A673 (cell line): ENCODE measurements at places on chromosomes 7 and 10. TPM values are rescaled to one million over a fixed set of nuclear protein-coding genes. Genes with fewer than 3 reads are reported as not detected.

The UCMA gene
- not detected in 2 replicates for total RNA-seq

DNA sequence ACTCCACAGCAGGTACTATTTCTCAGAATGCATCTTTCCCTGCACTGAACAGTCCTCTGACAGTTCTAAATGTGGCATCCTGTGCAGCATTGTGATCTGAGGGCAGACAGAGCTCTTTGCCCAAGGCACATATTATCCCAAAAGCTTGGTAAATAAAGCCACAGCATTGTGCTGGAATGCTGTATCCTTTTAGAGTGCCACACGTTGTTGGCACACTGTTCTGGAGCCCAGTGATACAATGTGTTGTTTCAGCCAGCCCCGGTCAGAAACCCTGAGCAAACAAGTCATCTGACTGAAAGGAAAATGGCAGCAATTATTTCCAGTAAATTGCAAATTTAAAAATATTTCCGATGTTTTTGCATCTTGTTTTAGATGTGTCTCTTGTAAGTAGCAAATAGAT lies 45.4 kb downstream of the NAMPT start:
- no peak for DNase-seq
- H3K27ac ChIP-seq, result no peak overlapping the region
- no peaks in the 10 kb centered on the region for H3K4me1 ChIP-seq
- H3K27me3 ChIP-seq, result no peaks in the 10 kb centered on the region

DNA sequence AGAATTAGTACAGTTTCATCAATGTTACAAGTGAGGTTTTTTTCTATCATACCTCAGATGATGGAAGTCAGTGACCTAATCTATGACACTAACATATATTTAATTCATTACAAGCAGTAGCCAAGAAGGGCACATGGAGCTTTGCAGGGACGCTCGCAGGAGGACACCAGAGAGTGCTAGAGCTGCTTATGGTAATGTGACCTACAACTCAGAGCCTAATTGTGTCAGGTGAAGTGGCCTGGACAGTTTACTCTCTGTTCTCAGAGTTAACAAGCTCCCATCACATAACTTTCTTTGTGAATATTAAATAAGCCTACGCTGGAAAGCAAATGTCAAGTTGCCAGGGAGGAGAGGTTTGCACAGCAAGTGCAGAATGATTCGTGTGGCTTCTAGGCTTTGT lies 11.6 kb upstream of the CNNM2 start:
- H3K36me3 ChIP-seq, result no peaks in the 10 kb centered on the region
- no peaks in the 10 kb centered on the region for H3K4me1 ChIP-seq
- H3K27ac ChIP-seq, result no peak overlapping the region
- DNase-seq, result no peak

- H3K27me3 ChIP-seq, result no peaks in the 10 kb centered on the region
- no peak overlapping the region for H3K27ac ChIP-seq
- H3K4me3 ChIP-seq, result no peak overlapping the region
- H3K36me3 ChIP-seq, result no peaks in the 10 kb centered on the region
- no peak for DNase-seq
- H3K4me1 ChIP-seq, result peaks cover 9% of the 10 kb centered on the region
Measured at GRCh38 chr10:70323697-70324338, 40.0 kb upstream of the NPFFR1 start.

GRCh38 chr7:57210212-57210611 lies 78.0 kb upstream of the ZNF479 start:
- no peak for DNase-seq
- H3K4me1 ChIP-seq, result no peaks in the 10 kb centered on the region
- no peak overlapping the region for H3K27ac ChIP-seq
- H3K27me3 ChIP-seq, result no peaks in the 10 kb centered on the region

- H3K4me3 ChIP-seq, result no peak within 1 kb of the TSS
- H3K36me3 ChIP-seq, result peaks cover 77% of the 10 kb centered on the region
- no peak for DNase-seq
- no peak within 1 kb of the TSS for H3K27ac ChIP-seq
- no peaks in the 10 kb centered on the region for H3K4me1 ChIP-seq
Measured at GRCh38 chr7:100358027-100358856, at the start of gene PILRB. PILRB (plus strand) TSS chr7:100358117; CDS start chr7:100358303, 186 bp downstream.

GRCh38 chr10:45418849-45419675 lies 45.0 kb downstream of the ALOX5 start:
- no peak for DNase-seq
- no peaks in the 10 kb centered on the region for H3K36me3 ChIP-seq
- H3K27ac ChIP-seq, result no peak overlapping the region
- H3K27me3 ChIP-seq, result no peaks in the 10 kb centered on the region
- peaks cover 5% of the 10 kb centered on the region for H3K4me1 ChIP-seq

DNA sequence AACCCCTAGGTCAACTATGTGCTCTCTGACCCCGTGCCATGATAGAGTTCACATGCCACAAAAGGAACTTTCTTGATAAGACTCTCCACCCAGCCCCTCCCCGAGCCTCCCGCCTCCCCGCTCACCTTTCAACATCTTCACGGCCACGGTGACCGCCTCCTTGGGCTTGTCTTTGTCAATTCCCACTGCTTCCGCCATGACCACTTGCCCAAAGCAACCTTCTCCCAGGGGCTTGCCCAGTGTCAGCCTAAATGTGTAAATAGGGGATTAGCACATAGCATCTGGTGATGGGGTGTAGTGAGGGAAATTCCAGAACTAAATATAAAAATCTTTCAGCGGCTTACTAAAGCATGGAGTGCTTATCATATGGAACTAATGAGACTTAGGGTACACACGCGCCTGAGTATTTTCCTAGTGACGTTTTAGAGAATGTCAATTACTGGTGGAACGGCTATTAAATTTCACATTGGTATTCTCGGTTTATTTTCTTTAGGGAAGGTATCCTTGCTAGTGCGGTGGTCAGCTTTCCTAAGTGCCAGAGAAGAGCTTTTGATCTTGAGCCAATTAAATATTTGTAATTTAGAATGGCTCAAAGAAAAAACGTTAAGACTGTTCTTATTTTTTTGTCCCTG lies 97.4 kb downstream of the FGFR2 start:
- no peak overlapping the region for H3K4me3 ChIP-seq
- DNase-seq, result no peak
- H3K27ac ChIP-seq, result no peak overlapping the region
- H3K27me3 ChIP-seq, result peaks cover 51% of the 10 kb centered on the region
- no peaks in the 10 kb centered on the region for H3K4me1 ChIP-seq

- no peak for DNase-seq
- H3K4me3 ChIP-seq, result no peak overlapping the region
- H3K27me3 ChIP-seq, result no peaks in the 10 kb centered on the region
- H3K27ac ChIP-seq, result no peak overlapping the region
- no peaks in the 10 kb centered on the region for H3K36me3 ChIP-seq
- no peaks in the 10 kb centered on the region for H3K4me1 ChIP-seq
Measured at GRCh38 chr10:47321521-47322195, 596 bp upstream of the GDF2 start.

The WNT8B gene
- total RNA-seq, result not detected in 2 replicates

DNA sequence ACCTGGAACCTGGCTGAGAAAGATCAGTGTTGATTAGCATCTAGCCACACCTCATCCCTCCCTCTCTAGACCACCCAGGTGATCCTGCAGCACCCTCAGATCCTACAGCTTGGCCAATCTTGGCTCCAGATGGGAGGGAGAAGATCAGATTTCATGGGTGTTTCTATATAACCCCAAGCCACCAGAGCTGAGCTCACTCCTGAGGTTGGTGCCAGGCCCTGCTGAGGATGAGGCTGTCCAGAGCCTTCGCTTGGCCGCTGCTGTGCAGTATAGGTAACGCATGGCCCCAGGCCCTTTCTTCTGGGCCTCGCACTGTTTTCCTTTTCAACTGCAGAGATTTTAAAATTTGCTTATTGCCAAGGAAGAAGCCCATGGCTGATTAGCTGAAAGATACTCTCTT lies 27.0 kb downstream of the C10orf120 start:
- H3K27ac ChIP-seq, result no peak overlapping the region
- no peak for DNase-seq
- no peaks in the 10 kb centered on the region for H3K36me3 ChIP-seq
- peaks cover 51% of the 10 kb centered on the region for H3K27me3 ChIP-seq
- H3K4me1 ChIP-seq, result no peaks in the 10 kb centered on the region

The SEMA3D gene
- total RNA-seq, result 23.3 and 32.0 TPM in 2 replicates

GRCh38 chr7:94029976-94030375 lies 25.8 kb upstream of the BET1 start:
- no peak overlapping the region for H3K27ac ChIP-seq
- H3K27me3 ChIP-seq, result no peaks in the 10 kb centered on the region
- no peaks in the 10 kb centered on the region for H3K36me3 ChIP-seq

The SMO gene
- 40.3 and 40.8 TPM in 2 replicates for total RNA-seq

DNA sequence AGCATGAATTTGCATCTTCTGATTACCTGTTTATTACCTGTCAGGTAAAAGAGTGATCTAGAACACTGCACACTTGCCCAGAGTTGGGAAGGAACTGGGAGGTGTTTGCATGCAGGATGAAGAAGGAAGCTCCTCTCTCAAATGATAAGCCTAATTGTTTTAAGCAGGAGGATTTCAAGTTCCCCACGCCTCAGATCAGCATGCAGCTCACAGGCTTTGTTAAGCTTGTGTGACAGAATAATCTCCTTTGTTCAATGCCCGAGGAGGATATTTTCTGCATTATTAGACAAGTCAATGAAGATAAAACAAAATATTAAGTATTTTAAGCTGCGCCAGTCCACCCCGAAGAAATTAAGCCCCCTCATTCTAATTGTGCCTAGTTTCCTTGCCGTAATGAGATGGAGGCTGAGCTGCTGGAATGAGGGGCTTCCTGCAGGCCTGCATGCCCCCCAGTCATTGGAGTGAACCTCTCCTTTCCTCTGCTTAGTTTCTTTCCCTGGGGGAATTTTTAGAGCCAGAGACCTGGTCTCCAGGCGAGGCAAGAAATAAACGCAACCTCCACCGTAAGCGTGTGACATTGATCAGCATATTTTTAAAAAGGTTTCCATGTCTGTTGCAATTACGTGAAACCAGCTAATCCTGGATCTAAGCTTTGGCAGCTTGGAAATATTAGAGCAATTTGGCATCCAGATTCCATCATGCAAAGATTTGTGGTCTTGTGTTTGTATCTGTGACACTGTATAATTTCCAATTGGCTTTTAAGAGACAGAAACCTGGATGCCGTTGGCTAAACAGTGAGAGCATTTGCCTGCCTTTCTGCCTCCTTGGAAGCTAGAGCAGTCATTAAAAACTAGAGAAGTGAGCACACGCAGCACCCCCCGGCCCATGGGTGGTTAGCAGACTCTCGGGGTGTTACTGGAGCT lies 376.0 kb downstream of the GALNT17 start:
- no peaks in the 10 kb centered on the region for H3K4me1 ChIP-seq
- H3K27me3 ChIP-seq, result no peaks in the 10 kb centered on the region
- H3K4me3 ChIP-seq, result no peak overlapping the region
- no peaks in the 10 kb centered on the region for H3K36me3 ChIP-seq

DNA sequence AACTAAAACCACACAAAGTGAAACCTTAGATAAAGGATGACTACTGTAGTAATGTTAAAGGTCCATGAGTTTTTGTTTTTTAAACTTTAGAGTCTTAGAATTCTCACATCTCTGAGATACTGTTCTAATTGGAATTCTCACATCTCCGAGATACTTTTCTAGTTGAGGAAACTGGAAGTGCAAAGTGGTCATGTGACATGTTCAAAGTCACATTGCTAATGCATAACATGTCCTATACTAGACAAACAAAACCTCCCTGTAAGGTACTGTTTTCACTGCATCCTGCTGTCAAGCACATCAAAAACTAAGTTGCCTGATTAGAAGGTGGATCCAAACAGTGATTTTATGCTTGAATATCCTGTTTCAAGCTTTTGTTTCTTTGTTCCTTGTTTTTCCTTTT lies 13.9 kb downstream of the TAX1BP1 start:
- DNase-seq, result no peak
- H3K4me1 ChIP-seq, result no peaks in the 10 kb centered on the region
- H3K36me3 ChIP-seq, result peaks cover 27% of the 10 kb centered on the region
- H3K27me3 ChIP-seq, result no peaks in the 10 kb centered on the region

The COL17A1 gene
- not detected in 2 replicates for total RNA-seq

DNA sequence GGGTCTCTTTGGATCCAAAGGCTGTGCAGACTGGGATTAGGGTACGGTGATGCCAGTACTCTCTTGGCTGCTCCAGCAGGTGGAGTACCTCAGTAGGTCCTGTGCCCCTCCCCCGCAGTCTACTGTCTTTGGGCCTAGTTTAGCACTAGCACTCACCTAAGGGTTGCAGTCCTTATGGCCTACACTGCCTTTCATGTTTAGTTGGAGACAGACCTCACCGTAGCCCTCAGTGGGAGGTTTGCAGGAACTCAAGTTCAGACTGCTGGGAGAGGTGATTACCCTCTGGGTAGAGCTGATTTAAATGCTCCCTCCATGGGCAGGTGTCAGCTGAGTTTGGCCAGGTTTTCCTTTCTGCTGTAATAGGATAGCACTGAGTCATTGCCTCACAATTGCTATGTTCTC lies 210.8 kb upstream of the TMEM196 start:
- H3K27ac ChIP-seq, result no peak overlapping the region
- no peaks in the 10 kb centered on the region for H3K36me3 ChIP-seq
- DNase-seq, result no peak
- no peaks in the 10 kb centered on the region for H3K4me1 ChIP-seq
- H3K4me3 ChIP-seq, result no peak overlapping the region

DNA sequence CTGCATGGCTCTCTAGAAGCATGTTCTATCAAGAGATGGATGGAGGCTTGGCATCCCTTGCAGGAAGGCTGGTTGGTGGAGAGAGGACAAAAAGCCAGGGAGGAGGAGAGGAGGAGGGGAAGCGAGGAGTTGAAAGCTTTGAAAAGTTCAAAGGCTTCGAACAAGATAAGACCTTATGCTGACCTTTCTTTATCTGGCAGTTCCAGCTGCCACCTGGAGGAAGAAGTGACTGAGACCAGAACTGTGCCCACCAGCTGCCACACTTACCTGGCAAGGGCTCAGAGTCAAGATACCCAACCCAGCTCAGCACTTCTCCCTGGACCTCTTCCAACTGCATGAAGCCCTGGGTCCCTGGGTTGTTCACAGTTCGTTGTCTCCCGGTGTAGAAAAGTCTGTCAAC lies 14.8 kb downstream of the CCL24 start:
- no peaks in the 10 kb centered on the region for H3K36me3 ChIP-seq
- H3K27me3 ChIP-seq, result no peaks in the 10 kb centered on the region
- H3K4me3 ChIP-seq, result no peak overlapping the region
- no peaks in the 10 kb centered on the region for H3K4me1 ChIP-seq
- H3K27ac ChIP-seq, result no peak overlapping the region

DNA sequence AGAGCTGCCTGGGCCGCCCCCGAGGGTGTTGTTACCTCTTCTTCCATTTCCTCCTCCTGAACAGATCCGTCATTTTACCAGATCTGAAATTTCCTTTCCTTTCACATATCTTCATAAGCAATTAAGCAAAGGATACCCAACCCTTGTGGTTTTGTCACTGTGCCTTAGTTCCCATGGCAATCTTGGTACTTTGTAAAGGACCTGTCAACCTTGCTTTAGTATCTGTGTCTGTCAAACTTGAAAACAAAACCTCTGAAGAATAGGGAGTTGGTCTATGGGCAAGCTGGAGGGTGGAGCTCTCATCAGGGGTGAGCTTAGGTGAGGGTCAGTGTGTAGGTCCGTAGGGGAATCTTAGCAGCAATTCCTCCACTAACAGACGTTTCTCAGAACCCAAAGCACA lies 25.4 kb upstream of the CCDC3 start:
- no peak overlapping the region for H3K27ac ChIP-seq
- H3K4me1 ChIP-seq, result no peaks in the 10 kb centered on the region
- no peaks in the 10 kb centered on the region for H3K27me3 ChIP-seq
- H3K4me3 ChIP-seq, result no peak overlapping the region
- H3K36me3 ChIP-seq, result no peaks in the 10 kb centered on the region
